ENCODE measurements at places on chromosomes 2 and 18.

DNA sequence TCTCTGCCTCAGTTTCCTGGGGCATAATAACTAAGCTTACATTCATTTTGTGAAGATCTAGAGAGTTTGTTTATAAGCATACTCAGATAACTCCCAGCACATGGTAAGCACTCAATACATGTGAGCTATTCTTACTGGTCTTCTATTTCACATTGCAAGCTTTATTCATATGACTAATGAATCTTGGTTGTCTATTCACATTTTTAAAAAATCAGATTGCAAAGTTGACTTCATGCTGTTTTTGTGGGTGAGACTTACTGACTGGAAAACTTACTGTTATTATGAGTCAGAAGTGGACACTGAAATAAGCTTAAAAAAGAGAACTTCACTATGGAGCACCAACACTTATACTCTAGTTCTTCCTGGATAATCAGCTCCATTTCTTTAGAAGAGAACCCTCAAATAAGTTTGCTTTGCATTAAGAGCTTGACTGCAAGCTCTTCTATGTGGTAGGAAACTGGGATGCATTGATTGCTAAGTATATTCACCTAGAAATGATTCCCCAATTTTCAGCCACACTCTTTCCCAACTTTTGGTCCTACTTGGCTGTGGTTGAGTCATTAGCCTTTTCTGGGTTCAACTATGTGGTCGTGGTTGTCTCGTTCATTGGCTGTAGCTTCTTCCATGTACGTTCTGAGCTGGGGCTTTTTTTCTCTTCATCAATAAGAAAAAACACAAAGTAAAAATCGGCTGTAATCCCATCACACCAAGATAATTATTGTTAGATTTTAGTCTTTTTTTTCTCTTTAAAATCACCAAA is 29.5 kb upstream of the RBMS1 start:
- no peak for DNase-seq

- DNase-seq = no peak
Measured at GRCh38 chr18:13306583-13306982, 88.0 kb downstream of the LDLRAD4 start.

DNA sequence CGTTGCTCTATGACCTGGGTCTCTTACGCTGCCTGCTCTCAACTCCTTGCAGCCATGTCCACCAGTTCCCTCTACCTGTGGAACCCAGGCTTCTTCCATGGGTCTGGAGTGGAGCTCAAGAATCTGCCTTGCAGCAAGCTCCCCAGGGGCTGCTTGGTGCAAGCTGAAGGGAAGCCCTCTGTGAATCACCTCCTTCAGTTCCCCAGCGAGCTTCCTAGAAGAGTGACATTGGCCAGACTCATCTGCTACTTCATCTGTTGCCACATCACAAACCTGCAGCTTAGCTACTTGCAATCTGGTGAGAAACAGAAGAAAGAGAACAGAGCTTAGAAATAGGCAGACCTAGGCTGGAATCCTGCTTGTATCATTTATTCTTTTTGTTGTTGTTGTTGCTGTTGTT is 9.8 kb upstream of the EFR3B start:
- DNase-seq = no peak

DNA sequence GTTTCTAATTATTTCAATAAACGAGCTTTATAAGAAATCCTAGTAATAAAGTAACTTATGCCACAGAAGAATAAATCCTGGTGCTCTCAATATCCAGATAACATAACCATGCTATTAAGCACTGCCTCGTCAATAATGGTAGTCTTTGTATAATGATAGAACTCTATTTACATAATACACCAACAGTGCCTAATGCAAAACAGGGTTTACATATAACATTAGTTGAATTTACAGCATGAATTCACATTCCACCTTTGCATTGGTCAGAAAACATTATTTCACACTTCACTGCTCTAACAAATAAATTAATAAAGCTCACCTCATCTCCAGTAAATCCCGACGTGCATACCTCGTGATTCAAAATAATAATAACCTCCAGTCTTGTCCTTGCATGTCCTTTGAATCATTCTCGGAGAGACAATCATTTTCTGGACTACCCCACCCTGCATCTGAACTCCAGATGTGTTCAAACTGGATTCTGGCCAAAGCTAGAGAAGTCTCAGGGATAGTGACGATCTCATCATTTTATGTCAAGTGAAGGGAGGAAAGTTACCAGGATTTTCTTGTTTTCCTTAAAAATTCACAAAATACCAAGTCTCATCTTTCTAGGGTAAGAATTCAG is 189.2 kb downstream of the NCKAP5 start:
- no peak for DNase-seq

GRCh38 chr2:67186871-67187270 is 210.3 kb upstream of the ETAA1 start:
- no peak for DNase-seq

GRCh38 chr2:172311921-172312345 is 115.5 kb upstream of the ITGA6 start:
- DNase-seq = no peak

DNA sequence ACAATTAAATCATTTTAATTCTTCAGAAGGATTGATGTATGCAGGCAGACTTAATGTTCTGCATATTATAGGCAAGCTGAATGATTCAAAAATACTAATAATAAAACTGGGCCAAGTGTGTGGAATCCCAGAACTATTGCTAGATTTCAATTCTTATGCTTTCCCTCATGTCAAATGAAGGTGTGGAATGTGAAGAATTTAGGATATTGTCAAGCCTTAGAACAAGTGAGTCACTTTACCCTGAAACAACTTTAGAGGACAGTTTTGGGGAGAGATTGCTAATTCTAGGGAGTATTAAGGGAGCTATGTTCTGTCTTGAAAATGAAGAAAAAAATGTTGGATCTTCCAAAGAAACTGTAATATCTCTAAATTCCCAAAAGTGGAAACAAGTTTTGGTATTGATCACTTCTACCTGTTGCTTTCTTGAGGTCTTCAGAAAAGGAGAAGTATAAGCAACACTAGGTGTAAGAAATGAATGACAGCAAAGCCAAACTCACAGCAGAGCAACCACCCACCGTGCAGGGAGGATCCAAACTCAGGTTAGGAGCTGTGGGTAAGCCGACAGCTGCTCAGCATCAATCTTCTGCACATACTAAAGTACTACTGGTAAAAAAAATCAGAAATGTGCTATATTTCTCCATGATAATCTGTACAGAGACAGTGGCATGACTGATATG is 818.1 kb downstream of the SLC4A3 start:
- DNase-seq = no peak

DNA sequence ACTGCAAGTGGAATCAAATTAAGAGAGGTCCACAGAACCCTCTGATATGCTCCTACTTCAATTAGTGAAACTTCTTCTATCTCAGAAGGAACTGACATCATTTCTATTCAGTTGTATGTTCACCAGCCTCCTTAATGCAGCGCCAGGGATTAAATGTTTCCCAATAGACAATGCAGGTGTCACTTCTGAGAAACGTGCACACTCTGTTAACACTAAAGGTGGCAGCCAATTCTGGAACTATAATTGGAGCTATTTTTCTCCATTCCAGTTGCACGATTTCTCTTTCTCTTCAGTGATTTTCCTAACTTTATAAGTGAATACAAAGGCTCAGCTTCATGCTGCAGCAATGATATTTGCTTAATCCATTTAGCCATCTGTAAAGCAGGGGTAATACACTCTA is 821.9 kb downstream of the TDRD15 start:
- DNase-seq = no peak

DNA sequence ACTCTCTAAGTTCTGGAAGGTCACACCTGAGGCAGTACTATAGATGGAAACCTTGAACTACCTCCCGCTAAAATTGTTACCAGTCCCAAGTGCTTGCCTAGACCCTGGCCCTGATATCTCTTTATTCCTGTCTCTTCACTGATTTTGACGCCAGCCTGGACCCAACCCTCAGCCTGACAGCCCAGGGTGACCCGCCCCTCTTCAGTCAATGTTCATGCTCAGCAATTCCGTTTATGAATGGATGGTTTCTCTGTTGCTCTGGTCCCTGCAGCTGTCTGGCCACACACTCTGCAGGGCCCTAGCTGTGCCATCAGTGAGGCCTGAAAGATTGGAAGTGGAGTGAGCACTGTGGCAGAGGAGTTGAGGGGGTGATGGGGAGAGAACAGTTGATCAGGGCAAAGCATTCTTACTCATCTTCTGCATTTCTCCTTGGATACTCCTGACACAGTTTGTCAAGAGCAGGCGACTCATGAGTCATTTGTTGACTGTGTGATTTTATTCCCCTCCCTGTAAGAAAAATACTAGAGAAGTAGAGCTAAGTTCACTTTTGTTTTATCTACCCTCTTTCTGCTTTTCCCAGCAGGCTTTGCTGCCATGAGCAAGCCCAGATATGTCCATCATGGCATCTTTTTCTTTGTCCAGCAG is 46.0 kb downstream of the NPAS2 start:
- no peak for DNase-seq

GRCh38 chr2:217316743-217317142 is 456.9 kb upstream of the TNP1 start:
- no peak for DNase-seq

DNA sequence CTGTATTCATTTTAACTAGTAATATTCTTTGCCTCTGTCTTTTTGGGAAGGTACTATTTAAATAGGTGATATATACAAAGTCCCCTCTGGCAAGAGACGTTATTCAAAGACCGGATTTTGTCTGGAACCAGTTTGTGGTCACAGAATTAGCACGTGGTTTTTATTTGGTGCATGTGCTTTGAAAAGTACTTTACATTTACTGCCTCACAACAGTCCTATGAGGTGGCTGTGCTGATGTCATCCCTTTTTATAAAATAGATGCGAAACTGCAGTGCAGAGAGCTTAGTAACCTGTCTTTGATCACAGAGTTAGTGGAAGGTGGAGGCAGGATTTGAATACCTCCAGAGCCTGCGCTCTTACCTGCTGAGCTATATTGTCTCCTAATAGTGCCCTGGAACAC is 4.0 kb downstream of the LPIN1 start:
- peak; percentile 33 for DNase-seq

GRCh38 chr18:77053616-77054287 is 78.8 kb downstream of the MBP start:
- DNase-seq = no peak

DNA sequence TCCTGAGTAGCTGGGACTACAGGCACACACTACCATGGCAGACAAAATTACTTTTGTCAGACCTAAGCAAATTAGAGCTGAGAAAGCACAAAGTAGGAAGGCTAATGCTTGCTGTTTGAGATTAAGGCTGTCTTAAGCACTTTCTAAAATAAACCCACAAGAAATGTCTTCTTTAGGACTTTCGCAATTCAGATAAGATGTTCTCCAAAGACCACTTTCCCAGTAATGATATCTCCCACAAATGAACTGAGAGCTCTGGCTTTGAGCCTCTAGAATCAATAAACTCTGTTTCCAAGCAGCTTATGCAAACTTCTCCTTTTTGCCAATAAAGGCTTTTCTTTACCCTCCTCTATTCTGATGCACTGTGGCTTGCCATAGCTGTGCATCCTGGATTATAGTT is 32.0 kb upstream of the GALNT1 start:
- DNase-seq = no peak

DNA sequence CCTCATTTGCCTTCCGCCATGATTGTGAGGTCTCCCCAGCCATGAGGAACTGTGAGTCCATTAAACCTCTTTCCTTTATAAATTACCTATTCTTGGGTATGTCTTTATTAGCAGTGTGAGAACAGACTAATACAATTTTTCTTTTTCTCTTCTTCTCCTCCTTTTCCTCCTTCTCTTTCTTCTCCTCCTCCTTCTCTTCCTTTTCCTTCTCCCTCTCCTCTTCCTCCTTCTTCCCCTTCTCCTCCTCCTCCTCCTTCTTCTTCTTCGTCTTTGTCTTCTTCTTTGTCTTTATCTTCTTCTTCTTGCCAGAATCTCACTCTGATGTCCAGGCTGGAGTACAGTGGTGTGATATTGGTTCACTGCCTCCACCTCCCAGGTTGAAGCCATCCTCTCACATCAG is 20.2 kb downstream of the SKA1 start:
- no peak for DNase-seq

- DNase-seq = no peak
Measured at GRCh38 chr2:72583376-72583775, 242.5 kb downstream of the EXOC6B start.

DNA sequence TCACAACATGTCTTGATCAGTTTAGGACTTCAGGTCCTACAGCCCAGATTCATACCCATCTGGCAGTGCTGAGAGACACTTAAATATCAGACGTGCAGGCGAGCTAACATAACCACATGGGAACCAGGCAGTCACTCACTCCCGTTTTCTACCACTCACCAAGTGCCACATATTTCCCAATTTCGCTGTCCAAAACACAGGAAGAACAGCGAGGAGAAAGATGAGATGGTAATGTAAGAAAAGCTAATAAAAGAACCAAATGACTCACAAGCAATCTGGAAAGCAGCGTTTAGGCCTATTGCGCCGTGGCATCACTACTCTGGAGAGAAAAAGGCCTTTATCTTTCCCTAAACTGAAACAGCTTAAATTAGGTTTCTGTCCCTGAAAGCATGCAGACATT is 647.8 kb upstream of the SLC39A10 start:
- DNase-seq = no peak

DNA sequence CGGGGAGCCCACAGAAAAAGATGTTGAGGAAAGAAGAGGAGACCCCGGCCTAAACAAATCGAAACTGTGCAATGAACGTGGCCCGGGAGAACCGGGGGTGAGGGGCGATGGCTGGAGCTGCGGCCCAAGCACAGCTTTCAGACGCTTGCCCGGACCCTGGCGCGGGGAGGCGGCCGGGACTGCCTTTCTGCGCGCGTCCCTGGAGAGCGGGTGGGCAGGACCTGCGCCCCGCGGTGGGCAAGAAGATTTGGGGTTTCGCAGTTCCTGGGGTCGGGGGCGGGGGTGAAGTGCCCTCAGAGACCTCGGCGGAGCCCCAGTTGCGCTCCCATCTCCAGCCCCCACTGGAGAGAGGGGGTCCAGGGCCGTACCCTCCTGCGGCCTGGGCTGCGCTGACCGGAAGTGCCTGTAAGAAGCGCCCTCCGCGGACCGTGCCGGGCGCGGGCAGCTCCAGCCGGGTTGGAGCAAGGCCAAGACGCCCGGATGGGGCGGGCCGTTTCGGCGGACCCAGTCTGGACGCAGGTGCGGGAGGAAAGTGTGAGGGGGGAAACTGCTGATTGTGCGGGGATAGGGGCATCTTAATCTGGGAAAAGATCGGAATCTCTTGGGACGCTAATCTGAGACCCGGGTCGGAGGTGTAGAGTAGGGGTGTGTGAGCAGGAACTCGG is 11.6 kb downstream of the EN1 start:
- DNase-seq = no peak

DNA sequence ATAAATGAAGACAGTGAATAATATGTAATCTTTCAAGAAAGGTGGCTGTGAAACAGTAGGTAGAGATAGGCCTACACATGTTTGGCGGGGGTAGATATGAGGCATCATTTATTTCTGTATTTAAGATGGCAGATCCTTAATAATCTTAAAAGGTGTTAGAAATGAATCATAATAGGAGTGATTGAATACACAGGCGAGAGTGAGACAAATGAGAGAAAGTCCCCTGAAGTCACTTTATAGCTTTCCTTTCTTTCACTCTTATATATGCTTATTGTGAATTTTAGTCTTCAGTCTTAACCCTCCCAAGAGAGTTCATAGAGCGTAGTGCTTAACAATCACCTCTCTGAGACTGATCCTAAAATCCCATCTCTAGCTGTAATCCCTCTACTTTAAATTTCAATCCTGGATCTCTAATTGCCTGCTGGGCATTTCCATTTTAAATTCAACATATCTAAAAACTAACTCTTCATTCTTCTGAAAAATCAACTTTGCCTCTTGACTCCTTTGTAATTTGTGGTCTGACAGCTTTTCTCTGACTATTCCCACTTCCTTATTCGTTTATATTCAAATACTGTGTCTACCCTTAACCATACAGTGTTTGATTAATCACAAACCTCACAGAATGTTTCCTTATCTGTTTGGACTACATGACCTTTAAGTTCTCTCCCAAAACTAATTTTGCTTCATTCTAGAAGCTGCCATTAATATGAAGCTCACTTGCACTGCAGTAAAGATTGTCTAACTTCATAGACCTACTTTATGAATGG is 463.7 kb upstream of the FSIP2 start:
- no peak for DNase-seq

Data from DMS153 (cell line).